ENCODE measurements at places on chromosomes 1 and 21.

- DNase-seq = no peak
These were observed 67.6 kb downstream of the KCNN3 start for GRCh38 chr1:154802336-154802969.

- DNase-seq = no peak
These were observed 36.7 kb downstream of the ZNF695 start for GRCh38 chr1:246971090-246971721.

DNA sequence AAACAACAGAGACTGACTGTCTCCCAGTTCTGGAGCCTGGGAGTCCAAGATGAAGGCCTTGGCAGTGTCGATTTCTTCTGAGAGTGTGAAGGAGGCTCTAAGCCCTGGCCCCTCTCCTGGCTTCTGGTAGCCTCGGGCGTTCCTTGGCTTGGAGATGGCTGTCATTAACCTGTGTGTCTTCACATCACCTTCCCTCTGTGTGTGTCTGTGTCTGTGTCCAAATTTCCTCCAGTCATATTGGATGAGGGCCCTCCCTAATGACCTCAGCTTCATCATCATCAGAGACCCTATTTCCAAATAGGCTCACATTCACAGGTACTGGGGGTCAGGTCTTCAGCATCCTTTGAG is 138.3 kb downstream of the TOMM20 start:
- DNase-seq = no peak

- DNase-seq = no peak
These were observed 5.8 kb downstream of the RGS1 start for GRCh38 chr1:192581131-192581927.

DNA sequence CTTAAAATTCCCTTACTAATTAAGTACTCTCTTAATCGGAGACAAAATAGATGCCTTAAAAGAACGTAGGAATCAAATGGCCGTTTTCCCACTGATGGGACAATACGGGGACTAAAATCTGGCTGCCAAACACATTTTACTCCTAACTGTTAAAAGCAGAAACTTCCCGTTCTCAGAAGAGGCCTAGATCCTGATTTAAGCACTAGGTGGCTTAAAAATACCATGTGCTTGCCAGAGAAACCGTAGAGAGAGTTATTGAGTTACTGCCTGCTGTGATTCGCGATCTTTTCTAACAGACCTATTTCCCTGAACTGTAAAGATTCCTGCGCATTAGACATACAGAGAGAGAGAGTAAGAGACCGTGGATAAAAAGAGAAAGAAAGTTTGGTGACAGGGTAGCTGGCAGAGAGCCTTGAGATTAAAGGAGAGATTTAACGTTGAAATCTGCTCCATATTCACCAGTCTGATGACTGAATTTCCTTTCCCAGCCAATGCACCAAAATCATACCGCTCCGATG is 54.4 kb upstream of the STUM start:
- no peak for DNase-seq

DNA sequence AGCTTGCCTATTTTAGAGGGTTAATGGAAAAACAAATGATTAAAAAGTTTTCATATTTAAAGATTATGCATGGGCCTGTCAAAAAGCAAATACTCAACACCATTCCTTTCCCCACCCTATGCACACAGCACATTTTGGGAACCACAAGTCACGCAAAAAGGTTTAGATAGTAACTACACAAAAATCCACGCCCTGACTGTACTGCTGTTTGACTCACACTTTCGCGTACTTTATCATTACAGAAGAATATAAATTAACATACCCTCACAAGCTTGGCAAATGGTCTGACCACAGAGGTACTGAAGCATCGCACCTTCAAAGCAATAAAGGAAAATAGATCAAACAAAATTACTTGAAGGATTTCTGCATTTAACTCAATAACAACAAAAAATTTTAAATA is 1.4 kb downstream of the ATP5PO start:
- DNase-seq = no peak

DNA sequence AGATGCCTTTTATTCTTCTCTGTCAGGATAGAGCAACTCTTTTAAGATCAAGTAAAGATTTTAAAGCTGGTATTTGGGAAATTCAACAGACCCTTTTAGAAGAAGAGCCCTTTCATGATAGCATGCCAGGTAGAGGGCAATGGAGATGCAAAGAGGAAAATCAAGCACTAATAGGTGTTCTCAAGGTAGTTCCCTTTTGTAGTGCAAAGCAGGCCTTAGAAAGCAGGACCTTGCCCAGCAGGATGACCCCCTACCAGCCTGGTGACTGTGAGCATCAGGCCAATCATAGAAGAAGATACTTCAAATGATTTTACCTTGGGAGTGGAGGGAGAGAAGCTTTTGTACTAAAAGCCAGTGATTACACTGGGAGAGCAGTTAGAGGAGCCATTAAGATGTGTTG is 381.4 kb upstream of the ZRANB2 start:
- DNase-seq = no peak

DNA sequence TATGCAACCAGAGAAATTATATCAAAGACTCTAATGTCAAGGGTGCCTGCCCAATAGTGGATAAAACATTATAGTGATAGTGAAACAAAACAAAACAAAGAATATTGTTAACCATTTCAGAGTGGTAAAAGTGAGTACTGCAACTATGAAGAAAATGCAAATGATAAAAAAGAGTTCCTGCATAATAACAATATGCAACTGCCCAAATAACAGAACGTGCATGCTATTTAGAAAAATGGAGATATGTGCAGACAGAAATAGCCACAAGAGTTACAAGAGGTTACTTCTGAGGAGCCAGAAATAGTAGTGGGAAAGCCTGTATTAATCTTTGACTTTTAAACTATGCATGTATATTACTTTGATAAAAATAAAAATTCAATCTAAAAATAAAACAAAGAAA is 302.5 kb downstream of the NEGR1 start:
- DNase-seq = no peak

- DNase-seq = no peak
These were observed 190.1 kb downstream of the HLX start for GRCh38 chr1:221069178-221069903.

- no peak for DNase-seq
These were observed 12.3 kb upstream of the CSF3R start for GRCh38 chr1:36494971-36495370.

- DNase-seq = no peak
These were observed 5.8 kb downstream of the OPTC start for GRCh38 chr1:203499643-203500278.

DNA sequence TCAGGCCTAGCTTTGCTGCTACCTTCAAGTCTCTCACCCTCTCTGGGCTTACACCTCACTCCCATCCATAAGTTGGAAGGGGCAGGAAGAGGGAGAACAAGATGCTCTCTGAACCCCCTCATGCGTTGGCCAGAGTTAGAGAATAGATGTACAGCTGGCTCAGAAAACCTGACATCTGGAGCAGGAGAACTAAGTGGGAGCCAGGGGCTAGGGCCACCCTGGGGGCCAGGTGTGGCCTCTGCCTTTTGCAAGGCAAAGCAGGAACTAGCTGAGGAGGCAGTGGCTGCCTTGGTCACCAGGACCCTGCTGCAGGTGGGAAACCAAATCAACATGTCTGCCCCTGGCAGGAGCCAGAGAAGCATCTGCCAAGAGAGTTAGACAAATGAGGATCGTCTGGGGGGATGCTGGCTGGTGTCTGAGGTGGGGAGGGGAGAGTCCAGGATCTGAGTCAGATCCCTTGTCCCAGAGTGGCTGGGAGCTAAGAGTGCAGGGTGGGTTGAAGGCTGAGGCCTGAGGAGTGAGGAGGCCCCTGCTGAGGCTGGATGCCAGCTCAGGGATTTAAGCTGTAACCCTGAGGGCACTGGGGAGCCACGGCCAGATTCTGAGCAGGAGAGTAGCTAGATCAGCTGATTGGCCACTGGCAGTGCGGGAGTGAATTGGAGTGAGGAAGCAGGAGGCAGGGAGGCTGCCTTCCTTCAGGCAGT is 115.0 kb downstream of the EPHB2 start:
- no peak for DNase-seq

All from GM04504 (cell line).